Osteocyte (in vitro differentiated cells): ENCODE measurements at places on chromosomes 13 and 19. TPM values are rescaled to one million over a fixed set of nuclear protein-coding genes. Genes with fewer than 3 reads are reported as not detected.

DNA sequence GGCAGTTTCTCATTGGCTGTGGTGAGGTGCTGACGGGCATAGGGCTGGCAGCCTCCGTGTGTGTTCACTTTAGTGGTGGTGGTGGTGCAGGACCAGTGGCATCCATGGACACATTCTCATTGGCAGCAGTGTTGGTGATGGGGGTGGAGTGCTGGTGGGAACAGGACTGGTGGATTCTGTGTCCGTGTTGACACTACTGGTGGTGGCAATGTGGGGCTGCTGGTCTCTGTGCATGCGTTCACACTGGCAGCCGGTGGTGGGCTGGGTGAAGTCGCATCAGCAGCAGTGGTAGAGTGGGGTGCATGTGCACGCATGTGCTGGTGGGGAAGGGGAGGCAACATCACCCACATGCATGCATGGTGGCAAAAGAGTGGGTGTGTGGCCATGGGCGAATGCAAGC is 1471.4 kb upstream of the PCDH20 start:
- DNase-seq: no peak

DNA sequence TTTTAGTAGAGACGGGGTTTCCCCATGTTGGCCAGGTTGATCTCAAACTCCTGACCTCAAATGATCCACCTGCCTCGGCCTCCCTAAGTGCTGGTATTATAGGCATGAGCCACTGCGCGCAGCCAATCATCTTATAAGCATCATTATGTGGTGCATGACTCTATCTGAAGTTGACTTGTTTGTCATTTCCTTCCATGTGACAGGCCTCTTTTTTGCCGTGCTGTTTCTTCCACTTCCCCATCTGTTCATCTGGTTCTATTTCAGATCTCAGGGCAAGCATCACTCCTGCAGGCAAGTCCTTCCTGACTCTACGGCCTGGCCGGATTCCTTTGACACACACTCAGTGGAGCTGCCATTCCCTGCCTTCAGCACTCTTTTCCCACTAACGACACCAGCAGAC is 15.2 kb downstream of the COL5A3 start:
- DNase-seq: no peak

- no peak for DNase-seq
Measured at GRCh38 chr19:7547159-7547558, 11.6 kb downstream of the PNPLA6 start.

DNA sequence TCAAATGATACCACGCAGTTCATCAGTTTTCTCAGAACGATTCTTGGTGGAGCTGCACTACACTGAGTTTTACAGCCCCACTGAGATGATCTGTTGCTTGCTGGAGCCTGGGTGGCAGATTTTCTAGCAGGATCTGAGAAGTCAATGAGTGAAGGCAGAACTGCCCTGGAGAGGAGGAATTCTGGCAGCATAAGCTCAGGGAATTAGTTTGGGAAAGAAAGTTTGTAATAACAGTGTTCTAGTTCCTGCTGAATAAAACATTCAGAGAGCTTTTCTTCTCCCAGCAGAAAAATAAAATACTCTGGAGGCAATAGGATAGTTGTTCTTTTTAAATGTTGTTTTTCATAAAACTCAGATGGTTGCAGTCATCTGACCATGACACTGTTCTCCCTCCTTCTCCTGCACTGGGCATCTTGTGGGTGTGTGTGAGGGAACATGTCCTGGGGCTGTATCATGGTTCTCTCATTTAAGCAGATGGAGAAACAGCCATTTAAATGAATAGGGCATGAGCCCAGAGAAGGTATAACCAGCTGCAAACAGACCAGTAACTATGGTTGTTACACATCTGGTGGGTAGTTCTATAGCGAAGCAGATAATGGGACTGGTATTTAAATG is 29.6 kb downstream of the OLFM4 start:
- DNase-seq: no peak

DNA sequence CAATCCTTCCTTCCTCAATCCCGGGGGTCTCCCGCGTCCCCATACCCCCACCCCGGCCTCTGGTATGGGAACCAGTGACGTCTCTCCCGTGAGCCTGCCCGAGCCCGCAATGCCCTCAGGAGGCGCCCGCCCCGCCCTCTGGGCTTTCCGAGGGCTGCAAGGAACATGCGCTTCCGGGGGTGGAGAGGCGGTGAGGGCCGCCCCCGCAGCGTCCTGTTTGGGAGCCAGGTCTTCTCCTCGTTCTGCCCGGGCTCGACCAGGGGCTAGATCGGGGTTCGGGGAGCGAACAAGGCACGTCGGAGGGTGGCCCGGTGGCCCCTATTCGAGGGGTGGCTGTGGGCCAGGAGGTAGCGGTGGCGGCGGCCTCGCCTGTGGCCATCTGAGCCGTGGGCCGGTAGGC is 6.6 kb upstream of the TEX101 start:
- no peak for DNase-seq

DNA sequence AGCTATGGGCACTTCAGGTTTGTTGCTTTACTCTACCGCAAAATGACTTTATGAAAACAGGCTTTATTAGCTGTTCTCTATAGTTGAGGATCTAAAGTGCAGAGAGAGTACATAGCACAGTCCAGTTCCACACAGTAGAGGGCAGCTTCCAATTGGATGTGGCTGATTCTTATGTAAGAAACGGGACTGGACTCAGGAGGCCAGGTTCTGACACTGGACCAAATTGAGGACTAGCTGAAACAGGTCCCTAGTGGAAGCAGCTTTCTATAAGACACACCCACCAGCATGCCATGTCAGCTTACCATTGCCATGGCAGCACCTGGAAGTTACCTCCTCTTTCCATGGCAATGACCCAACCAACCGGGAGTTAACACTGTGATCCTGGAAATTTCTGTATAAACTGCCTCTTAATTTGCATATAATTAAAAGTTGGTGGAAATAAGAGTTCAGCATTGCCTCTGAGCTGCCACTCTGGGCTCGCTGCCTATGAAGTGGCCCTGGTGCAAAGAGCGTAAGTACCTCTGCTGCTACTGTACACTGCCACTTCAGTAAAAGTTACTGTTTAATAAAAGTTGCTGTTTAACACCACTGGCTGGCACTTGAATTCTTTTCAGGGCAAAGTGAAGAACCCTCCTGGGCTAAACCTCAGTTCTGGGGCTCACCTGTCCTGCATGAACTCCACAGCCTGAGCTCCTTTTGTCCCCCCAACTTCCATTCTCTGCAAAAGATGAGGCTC is 211.9 kb upstream of the SLC10A2 start:
- no peak for DNase-seq

- no peak for DNase-seq
Measured at GRCh38 chr19:54233941-54234340, 8.6 kb downstream of the LILRA6 start.

GRCh38 chr19:55440411-55441105 is 2.5 kb downstream of the SHISA7 start:
- DNase-seq: no peak

The ZNF610 gene
- total RNA-seq: 3.8 and 6.6 TPM in 2 replicates

The LGALS14 gene
- not detected in 2 replicates for total RNA-seq

DNA sequence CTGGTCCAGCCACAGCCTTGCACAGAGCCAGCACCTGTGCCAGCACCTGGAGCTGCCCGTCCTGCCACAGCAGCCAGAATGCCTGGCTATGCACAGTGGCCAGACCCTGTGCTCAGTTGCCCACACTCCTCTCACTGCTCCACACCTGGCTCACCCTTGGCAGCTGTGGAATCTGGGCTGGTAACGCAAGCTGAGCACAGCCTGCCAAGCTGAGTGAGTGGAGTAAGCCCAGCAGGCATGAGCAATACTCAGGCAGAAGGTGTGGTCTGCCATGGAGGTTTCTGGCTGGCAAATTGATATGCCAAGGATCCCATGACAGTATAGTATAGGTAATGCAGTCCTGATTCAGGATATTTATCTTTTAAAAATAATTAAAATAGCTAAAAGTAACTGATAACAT is 122.2 kb downstream of the PCDH9 start:
- no peak for DNase-seq

- DNase-seq: no peak
Measured at GRCh38 chr13:47298506-47298905, 401.7 kb upstream of the HTR2A start.

GRCh38 chr13:106612688-106613087 is 44.8 kb upstream of the ARGLU1 start:
- DNase-seq: no peak

The ATP4B gene
- total RNA-seq: not detected in 2 replicates

DNA sequence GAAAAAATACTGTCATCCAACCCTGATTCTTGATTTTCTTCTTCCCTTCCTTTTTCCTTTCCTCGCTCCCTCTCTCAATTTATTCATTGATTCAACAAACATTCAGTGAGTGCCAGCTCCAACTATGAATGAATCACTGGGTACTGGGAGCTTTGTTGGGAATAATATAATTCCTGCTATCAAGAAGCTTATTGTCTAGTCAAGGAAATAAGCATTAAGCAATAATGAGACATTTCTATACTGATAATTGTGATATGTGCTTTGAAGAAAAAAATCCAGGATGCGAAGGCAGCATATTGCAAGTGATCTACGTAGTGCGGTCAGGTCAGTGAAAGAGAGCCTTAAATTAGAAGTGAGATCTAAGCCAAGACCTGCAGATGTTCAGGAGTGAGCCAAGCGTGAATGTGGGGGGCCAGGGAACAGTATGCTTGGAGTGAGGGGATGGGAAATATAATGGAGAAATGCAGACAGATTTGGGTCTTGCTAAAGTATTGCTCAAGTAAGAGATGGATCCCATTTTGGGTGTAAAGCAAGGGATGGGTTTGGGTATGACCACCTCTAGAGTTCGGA is 253.5 kb downstream of the LHFPL6 start:
- no peak for DNase-seq

The GNA15 gene
- total RNA-seq: not detected in 2 replicates

The NLRP11 gene
- not detected in 2 replicates for total RNA-seq

DNA sequence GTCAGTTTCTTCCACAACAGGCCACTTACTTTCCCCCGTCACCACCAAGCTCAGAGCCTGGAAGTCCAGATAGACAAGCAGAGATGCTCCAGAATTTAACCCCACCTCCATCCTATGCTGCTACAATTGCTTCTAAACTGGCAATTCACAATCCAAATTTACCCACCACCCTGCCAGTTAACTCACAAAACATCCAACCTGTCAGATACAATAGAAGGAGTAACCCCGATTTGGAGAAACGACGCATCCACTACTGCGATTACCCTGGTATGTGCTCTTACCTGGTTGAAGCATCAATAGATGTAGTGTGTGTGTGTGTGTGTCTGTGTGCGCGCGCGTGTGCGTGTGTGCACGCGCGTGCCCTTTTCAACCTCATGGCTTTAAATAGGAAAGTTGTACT is 3.7 kb downstream of the KLF5 start:
- DNase-seq: no peak

GRCh38 chr13:26457212-26457611 is 100.3 kb upstream of the WASF3 start:
- no peak for DNase-seq

DNA sequence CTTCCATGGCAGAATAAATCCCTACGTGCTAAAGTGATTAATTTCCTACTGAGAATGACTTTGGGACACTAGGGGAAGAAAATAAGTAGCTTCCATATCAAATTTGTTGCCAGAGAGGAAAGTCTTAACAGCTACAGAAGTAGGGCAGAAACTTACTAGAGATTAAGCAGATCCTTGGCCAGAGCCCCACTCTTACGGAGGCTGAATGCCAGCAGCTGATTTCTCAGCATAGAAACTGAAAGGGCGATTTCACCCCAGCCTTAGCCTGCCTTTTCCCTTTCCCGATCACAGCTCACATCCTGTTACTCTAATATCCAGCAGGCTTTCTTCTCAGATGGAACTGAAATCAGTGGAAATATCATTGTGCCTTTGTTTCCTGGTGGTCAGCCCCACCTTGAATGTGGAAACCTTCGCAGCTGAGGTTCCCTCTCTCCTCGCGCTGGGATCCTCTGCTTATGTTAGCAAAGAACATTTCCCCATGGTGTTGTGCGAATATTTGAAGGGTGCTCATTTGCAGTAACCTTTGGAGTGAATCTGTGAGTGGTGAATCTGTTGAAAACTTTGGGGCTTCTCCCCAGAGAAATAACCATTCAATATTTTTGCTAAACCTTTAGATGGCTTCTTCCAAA is 8.4 kb downstream of the FAM124A start:
- DNase-seq: no peak

DNA sequence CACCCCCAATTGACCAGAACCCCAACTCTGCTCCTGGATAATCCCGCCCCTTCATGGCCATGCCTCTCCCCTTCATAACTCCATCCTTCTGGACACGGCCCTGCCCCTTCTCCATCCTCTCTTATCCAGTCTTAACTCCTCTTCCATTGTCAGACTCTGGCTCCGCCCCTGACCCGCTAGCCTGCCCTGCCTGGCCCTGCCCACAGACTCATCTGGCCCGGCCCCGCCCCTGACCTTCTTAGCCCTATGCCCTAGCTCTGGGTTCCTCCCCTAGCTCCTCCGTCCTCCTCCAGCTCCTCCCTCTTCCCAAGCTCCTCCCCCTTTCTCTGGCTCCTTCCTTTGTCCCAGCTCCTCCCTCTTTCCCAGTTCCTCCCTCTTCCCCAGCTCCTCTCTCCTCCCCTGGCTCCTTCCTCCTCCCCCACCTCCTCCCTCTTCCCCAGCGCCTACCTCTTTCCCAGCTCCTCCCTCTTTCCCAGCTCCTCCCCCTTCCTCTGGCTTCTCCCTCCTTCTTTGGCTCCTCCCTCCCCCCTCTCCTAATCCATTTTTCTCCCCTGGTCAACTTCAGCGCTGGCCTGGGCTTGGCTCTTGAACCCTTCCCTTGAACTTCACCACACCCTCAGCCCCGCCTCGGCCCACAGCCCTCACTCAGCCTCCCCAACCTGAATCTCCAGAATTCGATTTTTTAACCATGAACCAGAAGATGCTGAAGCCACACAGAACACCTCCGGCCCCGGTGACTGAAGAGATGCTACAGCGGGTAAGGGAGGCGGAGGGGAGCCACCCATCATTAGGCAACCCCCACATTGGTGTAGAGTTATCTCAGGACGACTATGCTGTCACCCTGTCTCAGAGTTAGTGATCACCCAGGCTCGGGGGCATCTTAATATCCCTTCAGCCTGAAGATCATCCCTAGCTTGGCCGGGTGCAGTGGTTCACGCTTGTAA is 9.2 kb upstream of the ZNF358 start:
- no peak for DNase-seq

- DNase-seq: no peak
Measured at GRCh38 chr19:33304760-33305647, 2.7 kb upstream of the CEBPA start.

DNA sequence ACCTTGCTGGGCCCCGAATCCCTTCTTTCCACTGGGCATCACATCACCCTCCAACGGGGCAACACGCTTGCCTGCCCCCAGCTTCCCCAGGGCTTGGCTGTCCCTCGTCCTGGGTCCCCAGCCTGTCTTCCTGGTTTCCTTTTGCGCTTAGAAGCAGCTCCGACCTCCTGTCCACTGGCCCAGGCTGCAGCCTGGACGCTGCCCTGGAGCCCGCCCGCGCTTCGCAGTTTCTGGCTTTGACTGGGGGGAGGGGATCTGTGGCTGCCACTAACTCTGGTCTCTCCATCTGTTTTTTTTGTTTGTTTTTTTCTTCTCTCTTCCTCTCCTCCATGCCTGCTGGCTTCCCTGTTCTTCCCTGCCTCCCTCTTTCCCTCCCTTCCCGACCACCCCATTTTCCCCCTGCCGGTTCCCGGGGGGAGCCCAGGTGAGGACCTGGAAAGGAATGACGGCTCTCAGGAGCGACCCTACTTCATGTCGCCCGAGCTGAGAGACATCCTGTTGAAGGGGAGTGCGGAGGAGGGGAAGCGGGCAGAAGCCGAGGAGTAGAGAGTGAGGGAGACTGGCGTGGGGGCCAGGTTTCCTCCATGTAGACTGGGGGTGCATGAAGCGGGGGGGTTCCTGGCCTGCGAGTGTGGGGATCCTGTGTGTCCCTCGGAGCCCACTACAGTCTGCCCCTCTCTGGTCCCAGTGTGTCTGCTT is 11.5 kb upstream of the ILF3 start:
- no peak for DNase-seq

The CATSPERD gene
- total RNA-seq: not detected in 2 replicates

The LHFPL6 gene
- total RNA-seq: 173 and 174 TPM in 2 replicates

The HDGFL2 gene
- 59.8 and 68.8 TPM in 2 replicates for total RNA-seq
